Cardiac septum (tissue), 1 donor: ENCODE measurements at places on chromosomes 12 and 14.
A peak's percentile ranks its signal among the peaks of the same experiment; 100 is the strongest.

DNA sequence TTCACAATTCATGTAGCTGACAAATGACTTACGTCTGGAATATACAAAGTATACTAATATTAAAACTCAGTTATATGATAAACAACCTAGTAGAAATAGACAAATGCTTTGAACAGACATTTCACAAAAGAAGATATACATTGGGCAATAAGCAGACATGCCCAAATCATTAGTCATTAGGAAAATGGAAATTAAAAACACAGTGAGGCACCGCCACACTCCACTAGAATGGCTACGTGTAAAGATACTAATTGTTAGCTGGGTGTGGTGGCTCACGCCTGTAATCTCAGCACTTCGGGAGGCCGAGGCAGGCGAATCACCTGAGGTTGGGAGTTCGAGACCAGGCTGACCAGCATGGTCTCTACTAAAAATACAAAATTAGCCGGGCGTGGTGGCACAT lies 248.9 kb upstream of the TMEM132C start:
- DNase-seq = no peak

DNA sequence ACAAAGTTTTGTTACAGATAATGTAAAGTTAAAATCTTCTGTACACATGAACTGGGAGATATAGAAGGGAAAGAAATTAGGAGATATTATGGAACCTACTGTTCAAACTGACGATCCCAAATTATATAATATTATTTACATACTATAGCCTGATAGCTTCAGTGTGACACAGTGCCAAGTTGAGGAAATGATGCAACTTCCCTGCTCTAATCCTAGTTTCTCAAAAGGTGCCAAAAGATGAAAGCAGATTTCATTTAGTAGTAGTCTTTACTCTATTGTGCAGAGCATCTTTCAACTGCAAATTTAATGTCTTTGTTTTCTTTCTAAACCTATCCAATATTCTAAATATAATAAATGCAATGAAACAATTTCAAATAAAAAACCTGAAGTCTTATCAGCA lies 46.9 kb downstream of the COCH start:
- DNase-seq = no peak

GRCh38 chr12:60926256-60926655 lies 1330.4 kb downstream of the SLC16A7 start:
- DNase-seq = no peak

- no peak for DNase-seq
These were observed 93.8 kb downstream of the PTPRB start for GRCh38 chr12:70543444-70543843.

DNA sequence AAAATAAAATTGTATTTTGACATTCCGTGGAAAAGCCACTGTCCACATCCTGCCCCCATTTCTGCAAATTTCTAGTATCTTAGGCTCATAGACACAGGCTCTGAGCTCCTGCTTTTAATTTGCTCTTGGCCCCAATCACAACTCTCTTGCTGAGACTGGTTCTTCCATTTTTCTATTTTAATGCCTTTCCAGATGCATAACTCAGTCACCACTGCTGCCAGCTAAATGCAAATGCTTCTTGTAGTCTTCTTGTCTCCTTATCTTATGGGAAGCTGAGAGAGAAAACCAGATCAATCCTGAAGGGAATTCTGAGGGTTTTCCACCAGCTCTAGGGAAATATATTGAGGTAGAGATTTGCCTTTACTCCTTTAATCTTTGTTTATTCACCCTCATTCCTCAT lies 149.0 kb downstream of the DHRS2 start:
- no peak for DNase-seq

DNA sequence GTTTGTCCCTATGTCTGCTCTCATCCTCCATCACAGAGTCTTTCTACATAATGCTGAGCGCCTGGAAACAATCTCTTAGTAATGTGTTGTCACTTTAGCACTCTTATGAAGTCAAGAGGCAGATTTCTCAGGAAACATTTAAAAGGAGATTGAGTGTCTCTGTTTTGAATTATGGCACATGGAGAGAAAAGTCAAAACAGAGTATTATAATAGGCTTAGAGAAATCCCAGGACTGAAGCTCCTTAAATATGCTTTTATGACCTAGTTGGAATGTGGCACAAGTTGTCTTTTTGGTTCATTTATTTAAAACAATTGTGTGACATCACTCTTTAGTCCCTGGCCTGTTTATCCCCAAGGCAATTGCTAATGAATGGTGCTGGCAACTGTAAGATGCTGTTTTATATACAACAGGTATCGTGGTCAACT lies 117.8 kb upstream of the HIF1A start:
- no peak for DNase-seq

- DNase-seq = no peak
These were observed 69.8 kb downstream of the MAP1LC3B2 start for GRCh38 chr12:116628989-116629388.

DNA sequence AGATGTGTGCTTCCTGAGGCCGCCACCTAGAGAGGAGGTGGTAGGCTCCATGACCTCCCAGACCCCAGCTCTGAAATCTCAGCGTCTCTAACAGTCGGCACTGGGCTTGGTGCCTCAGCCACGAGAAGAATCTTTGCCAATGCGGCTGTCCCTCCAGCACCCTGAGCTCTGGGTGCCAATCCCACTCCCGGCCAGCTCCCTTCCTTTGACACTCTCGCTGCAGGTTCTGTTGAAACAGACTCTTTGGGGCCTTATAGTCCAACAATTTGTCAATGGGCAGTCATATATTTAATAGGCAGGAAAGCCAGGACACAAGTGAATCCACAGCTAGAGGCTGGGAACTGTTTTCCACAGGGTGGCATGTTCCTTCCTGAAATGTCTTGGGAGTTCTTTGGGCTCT lies 52.8 kb downstream of the PRMT8 start:
- DNase-seq = no peak

- DNase-seq = no peak
These were observed 26.5 kb downstream of the ZBTB42 start for GRCh38 chr14:104827177-104828055.

DNA sequence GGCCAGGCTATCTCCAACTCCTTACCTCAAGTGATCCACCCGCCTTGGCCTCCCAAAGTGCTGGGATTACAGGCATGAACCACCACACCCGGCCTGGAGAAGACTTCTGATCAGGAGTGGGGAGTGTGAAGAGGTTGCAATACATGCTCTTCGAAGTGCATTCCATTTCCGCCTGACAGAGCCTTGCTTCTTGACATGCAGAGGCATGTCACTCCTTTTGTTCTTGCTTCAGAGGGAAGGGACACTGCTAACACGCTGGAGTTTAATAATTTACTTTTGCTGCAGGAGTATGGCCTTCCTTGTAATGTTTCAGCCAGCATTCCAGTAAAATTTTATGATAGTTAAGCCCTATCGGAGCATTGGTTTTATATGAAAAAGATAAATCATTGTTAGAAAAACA lies 74.9 kb downstream of the SLC25A47 start:
- no peak for DNase-seq

DNA sequence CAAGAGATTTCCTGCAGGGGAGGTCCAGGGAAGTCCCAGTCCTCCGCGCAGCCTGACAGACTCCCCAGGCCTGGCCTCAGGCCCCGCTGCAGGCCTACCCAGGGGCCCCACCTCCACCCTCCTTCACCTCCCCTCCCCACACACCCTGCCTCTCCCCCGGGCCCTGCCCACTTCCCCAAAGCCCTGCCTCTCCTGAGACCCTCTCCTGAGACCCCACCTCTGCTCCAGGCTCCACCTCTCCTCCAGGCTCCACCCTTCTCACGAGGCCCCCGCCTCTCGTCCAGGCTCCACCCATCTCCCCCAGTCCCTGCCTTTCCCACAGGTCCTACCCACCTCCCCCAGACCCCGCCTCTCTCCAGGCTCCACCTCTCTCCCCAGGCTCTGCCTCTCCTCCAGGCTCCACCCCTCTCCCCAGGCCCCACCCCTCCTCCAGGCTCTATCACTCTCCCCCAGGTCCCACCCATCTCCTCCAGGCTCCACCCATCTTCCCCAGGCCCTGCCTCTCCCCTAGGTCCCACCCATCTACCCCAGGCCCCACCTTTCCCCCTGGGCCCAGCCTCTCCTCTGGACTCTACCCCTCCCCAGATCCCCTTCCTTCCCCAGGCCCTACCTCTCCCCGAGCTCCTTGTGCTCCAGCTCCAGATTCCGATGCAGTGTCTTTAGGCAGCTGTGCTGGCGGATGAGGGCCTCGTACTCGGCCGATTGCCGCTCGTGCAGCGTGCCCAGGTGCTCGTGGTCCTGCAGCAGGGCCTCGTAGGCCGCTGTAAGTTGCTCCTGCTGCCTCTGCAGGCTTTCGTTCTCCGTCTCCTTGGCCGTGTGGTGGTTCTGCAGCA lies 58.8 kb upstream of the GPR68 start:
- no peak for DNase-seq

- DNase-seq = no peak
These were observed 62.4 kb downstream of the UBR7 start for GRCh38 chr14:93269341-93270068.

DNA sequence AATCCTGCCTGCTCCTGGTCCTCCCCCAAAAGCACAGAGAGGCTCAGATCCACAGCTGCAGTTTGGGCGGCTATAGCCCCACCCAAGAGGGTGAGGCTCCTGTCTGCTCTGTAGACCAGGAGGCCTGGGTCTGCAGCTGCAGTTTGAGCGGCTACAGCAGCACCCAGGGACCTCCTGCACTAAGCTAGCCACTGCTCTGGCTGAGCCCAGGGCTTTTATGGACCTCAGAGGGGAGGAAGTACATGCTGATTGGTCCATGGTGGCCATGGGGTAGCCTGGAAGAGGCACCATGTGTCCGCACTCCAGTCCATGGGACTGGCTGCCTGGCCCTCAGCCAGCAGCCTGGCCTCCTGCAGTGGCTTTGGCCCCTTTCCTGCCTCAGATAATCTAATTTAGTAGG lies 49.6 kb upstream of the GSC start:
- DNase-seq = no peak

GRCh38 chr14:104247336-104248202 lies 109.2 kb downstream of the KIF26A start:
- DNase-seq = peak; percentile 67

GRCh38 chr14:53790731-53791500 lies 165.7 kb downstream of the BMP4 start:
- DNase-seq = no peak

DNA sequence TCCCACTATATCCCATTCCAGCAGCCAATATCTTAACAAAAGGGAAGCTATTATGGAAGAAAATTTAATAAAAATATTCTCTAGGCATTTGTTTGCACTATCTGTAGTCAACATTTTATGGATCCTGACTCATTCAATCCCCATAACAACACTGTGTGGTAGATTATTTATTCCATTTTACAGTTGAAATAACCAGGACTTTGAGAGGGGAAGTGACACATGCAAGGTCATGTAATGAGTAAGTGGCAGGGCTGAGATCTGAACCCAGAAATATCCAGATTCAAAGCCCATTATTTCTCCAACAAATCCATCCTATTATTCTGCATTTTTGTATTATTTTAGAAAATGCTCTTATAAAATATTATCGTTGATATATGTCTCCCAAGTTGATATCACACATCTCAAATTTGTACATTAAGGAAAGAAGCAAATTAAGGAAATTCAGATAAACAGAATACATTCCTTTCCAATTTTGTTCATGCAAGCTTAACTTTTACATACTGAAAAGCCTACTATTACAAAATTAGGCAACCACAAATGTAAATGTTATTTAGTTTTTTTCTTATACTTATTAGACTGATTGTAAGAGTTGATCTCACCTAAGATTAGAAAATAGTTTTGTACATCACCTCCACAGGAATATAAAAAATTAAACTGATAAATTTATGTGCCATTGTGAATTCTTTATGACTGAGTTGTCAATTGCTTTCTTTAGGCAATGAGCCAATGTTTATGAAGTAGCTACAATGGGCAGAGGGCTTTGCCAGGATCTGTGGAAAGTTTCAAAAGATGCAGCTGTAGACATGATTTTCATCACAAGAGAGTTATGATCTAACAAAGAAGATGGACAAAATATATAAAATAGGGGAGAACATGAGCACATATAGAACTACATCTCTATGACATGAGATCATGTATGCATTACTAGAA lies 55.1 kb upstream of the E2F7 start:
- no peak for DNase-seq

DNA sequence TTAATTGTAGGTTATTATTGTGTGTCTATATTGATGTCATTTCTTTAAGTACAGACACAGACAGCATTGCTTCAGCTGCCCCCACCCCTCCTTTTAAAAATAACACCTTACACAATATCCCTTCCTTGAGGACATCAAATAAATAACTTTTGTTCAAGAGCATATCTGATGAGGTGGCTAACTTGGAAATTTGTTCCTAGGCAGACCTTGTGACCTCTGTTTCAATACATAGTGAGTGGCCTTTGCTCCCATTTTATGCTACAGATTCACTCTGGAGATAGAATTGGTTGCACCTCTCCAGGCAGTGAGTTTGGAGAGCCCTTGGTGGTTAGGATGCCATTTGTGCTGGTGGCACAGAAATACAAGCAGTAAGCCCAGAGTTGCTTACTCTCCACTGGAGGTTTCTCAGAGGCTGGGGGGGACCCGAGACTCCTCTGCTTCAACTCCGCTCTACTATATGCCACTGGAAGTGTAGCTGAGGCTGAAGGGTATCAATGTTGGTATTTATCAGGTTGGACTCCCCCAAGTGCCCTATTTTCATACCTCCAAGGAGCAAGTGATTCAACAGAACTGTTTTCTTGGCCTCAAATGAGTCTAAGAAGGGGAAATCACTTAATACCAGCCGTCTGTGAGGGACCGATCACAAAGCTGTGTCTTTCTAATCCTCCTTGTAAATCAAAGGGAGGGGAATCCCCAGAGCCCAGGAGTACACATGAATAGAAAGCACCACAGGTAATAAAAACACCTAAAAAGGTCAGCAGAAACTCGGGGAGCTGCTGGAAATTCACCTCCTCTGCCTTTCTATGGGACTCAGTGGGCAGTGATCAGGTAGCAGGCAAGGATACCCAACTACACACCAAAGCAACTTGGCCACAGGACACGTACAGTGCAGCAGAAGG lies 463.1 kb downstream of the RAD51B start:
- DNase-seq = no peak

DNA sequence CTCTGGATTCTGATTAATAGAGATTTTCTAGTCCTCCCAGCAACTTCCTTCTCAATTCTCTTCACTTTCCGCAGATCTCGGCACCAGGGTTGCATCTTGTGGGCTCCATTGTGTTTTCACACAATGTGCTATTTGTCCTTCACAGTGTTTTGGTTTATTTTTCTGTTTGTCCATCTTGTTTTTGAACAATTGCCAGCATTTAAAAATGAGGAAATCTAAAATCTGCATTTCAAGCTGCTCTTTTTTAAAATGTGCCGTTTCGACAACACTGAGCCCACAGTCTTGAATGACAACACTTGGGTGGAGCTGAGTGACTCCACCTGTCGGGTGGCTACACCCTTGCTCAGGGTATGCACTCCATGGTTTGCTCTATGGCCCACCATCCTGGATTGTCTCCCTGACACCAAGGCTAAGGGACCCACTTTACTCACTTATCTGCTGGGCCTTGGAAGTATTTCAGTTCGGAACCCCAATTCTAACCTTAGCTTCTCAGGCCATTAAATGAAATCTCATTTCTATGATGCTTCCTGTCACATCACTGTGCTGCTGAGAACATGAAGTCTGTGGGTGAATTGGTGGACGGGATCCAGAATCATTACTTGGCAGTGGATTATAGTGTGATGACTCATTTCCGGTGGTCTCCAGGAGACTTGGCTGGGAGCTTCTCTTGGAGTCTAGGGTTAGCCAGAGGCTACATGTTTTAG lies 3.4 kb upstream of the MYRFL start:
- no peak for DNase-seq
